A549 (cell line): ENCODE measurements at places on chromosomes 12 and 14. TPM values are rescaled to one million over a fixed set of nuclear protein-coding genes. Genes with fewer than 3 reads are reported as not detected.

DNA sequence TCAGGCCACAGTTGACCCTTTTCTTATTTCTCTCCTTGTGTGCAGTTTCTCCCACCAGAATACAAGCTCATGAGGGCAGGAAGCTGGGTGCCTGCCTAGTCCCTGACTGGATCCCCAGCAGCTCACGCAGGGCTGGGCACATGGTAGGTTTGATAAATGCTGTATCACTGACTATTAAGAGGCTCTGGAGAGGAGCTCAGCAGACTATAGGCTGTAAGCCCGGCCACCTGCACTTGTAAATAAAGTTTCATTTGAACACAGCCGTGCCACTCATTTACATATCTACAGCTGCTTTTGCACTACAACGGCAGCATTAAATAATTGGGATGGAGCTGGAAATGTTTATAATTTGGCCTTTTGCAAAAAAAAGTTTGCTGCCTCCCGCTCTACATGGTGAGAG is 32.0 kb downstream of the CHGA start:
- DNase-seq = no peak

DNA sequence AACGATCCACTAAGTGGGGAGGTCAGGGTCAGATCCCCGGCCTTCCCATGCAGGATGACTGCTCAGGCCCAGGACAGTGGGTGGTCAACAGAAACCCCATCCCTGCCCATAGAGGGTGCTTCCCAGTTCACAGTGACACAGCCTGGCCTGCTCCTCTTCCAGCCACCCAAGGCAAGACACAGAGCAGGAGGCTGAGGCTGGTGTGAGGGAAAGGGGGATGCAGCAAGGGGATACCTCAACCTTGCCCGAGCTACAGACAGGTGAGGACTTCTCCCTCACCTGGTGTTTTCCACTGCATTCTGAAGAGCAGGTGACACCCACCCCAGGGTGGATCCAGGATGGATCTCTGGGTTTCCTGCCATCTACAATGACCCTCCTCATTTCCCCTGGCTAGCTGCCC is 106.7 kb downstream of the KIF26A start:
- no peak for DNase-seq

DNA sequence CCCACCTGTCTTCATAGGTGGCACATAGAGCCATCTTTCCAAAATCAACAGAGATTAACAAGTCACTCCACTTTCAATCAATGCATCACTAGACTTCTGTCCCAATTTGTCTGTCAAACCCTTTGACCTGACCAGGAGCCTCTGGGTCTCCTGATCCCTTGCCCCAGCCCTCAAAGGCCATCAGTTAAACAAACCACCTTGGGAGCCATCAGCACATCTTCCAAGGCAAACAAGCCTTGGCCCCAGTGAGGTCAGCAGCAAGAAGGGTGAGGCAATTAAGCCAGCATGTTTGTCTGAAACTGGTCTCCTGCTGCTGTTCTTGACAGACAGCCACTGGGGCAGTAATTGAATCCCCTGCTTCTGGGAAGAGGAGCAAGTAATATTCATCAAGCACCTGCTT is 742.8 kb upstream of the TBX3 start:
- no peak for DNase-seq

The TMTC3 gene
- polyA plus RNA-seq = 10.8 to 12.0 TPM (median 11.5 TPM) in 3 replicates

- no peak for DNase-seq
These were observed 1337.6 kb downstream of the LRFN5 start for GRCh38 chr14:42944284-42944683.

- no peak for DNase-seq
These were observed 130.2 kb upstream of the HMGA2 start for GRCh38 chr12:65694130-65694529.

GRCh38 chr12:105504286-105504685 is 173.8 kb downstream of the C12orf75 start:
- DNase-seq = no peak

GRCh38 chr12:100279607-100280244 is 12.7 kb downstream of the SCYL2 start:
- DNase-seq = no peak

GRCh38 chr12:9651265-9651729 is 18.2 kb upstream of the CLEC2D start:
- no peak for DNase-seq

The MYF5 gene
- not detected in 3 replicates for polyA plus RNA-seq

The SMIM41 gene
- not detected in 3 replicates for polyA plus RNA-seq

GRCh38 chr12:95658386-95658785 is 107.1 kb upstream of the USP44 start:
- DNase-seq = no peak

- no peak for DNase-seq
These were observed 7.7 kb upstream of the PPP1R13B start for GRCh38 chr14:103854822-103855733.

The TMEM52B gene
- polyA plus RNA-seq = 0.05 to 0.08 TPM (median 0.05 TPM) in 3 replicates

GRCh38 chr12:67450441-67450840 is 181.3 kb downstream of the CAND1 start:
- no peak for DNase-seq

The RASAL1 gene
- polyA plus RNA-seq = 0.18 to 0.30 TPM (median 0.30 TPM) in 3 replicates

DNA sequence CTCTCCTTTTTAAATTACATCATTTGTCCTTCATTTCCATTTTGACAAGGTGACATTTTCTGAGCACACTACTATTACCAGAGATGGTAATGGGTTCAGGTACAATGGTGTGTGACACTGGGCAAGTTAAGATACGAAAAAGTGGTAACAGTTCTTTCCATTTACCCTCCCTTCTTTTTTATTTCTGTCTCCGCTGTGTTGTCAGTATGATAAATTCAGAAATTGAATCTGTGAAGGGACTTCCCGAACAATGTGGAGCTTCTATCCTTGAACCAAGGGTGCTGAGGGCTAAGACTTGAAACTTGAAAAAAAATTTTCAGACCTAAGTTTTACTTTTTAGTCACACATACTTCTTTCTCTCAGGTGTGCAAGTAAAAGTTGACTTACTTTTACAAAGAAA is 103.7 kb downstream of the ERC1 start:
- no peak for DNase-seq

DNA sequence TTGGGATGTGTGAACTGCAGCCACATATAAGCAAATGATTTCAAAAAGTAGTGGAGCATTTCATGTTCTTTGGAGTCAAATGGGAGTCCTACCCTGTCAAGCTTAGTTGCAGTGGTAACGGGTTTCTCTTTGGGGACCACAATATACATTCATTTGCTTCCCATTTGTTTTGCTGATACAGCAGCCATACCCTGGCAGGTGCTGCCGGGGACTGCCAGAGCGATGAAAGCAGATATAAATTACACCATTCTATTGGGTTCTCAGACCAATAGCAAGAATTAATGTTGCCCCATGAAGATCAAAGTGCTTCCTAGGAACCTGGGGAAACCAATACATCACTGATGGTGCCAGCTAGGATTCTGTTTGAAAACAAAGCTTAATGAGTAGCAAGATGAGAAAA is 1621.5 kb upstream of the FLRT2 start:
- DNase-seq = no peak

The E2F7 gene
- polyA plus RNA-seq = 4.1 to 5.4 TPM (median 5.0 TPM) in 3 replicates

DNA sequence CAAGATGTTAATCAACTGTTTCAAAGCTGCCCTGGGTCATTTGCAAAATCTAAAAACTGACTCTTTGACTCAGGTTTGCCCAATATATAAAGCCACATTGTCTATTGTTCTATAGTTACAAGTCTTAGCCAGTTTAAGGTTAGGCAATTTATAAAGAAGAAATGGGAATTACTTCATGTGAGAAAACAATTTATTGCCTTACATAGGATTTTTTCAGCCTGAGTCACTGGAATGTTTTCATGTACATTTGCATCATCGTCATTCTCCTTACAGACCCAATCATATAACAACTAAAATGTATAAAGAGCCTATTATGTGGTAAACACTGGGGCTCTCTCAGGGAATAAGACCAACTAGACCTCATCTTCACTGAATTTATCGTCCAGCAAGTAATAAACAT is 100.3 kb upstream of the PLEKHG7 start:
- DNase-seq = no peak

DNA sequence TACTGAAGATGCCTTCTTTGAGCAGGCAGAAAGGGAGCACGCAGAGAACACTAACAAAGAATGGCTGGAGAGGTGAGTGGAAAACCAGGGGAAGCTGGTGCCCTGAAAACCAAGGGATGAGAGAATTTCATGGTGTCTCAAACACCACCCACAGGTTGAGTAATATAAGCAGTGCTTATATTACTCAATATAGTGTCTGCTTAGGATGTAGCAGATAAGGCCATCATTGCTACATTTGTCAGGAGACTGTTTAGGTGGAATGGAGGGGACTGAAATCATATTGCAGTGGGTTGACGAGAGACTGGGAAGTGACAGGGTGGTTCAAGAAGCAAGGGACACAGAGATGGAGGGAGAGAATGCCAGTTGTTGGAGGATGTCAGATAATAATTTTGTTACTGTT is 20.6 kb downstream of the PKP2 start:
- no peak for DNase-seq

The MAP1LC3B2 gene
- 1.4 to 2.9 TPM (median 2.1 TPM) in 3 replicates for polyA plus RNA-seq

DNA sequence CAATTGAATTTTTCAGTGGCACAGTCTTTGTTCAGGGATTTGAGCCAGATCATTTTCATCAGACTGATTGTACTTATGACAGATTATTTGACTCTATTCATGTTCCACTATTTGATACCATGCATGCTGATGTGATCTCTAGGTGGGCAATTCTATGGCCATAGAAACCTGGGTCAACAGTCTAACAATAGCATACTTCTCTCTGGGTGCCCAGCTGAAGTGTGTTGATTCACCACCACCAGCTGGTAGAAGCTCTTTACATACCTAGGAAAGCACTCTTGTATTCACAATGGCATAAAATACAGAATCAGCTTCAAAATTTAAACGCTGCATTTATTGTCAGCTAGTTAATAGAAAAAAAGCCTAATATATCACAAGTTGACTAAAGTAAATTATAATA is 90.2 kb upstream of the TMTC2 start:
- DNase-seq = no peak

The GOLT1B gene
- polyA plus RNA-seq = 80.4 to 107 TPM (median 95.4 TPM) in 3 replicates

DNA sequence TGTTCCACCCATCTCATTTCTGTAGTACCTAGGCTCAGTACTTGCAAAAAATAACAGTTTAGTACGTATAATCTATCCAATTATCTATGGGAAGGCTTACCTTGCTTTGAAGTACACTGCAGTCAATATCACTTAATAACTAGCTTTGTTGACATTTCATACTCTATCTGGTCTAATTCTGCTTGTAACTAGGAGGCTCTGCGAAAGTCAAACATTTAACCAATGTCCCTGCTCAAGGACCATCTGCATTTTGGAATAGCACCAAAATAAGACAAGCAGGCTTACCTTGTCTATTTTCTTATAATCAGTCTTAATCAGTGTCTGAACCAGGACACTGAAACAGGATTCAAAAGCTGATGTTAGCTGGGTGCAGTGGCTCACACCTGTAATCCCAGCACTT is 39.9 kb downstream of the SLC25A47 start:
- DNase-seq = no peak

DNA sequence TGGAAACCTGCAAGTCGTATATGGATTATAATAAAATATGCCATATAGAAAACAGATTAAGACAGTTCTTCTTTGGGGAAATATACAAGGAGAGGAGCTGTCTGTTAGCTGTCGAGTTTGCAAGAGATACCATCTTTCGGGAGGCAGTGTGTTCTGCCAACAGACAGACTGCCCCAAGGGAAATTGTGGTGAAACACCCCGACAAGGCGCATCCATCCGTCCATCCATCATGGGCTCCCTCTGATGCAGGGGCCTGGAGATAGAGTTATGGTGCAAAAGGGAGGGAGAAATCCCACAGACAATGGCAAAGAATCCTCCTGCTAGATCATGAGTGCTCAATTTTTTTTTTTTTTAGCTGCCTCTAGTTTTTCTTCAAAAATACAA is 156.3 kb downstream of the DPF3 start:
- DNase-seq = no peak

GRCh38 chr12:81221681-81222080 is 143.8 kb downstream of the ACSS3 start:
- DNase-seq = no peak

- DNase-seq = no peak
These were observed 68.5 kb upstream of the BEGAIN start for GRCh38 chr14:100655741-100656085.

The DAO gene
- not detected in 3 replicates for polyA plus RNA-seq

GRCh38 chr12:124668602-124669001 is 101.2 kb upstream of the NCOR2 start:
- DNase-seq = no peak

DNA sequence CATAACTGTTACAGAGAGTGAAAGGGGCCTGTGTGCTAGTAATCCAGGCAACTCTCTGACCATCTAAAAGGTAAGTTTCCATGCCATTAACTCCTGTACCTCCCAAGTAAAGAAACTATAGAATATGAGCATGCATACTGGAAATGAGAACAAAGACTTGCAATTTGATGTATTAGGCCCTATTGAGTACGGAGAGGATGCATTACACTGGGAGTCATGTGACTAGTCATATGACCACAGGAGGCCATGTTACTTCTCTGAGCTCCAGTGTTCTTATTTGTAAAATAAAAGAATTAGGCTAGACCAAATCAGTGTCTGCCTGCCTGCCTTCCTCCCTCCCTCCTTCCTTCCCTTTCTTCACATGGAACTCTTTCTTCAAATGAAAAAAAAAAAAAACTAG is 440.1 kb upstream of the CCDC196 start:
- DNase-seq = no peak

- peak; percentile 50 for DNase-seq
These were observed 19.9 kb downstream of the CDKN1B start for GRCh38 chr12:12736759-12737676.

DNA sequence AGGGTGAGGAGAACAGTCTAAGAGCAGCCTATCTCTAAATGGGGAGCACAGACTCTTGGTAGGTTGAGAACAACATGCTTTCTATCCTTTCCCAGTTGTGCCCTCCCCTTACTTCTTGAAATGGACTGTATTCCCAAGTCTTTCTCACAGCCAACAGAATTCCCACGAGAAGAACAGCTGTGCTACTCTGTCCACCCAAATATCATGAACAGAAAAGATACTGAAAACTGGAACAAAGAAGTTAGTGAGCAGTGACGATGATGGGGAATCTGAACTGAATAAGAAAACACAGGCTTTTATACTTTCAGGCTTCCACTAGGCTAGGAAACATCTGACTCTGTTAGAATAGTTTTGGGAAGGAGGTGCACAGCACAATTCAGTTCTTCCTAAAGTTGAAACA is 3.4 kb downstream of the NACA start:
- no peak for DNase-seq

GRCh38 chr12:28129031-28129430 is 61.2 kb upstream of the CCDC91 start:
- DNase-seq = no peak

The B3GNT4 gene
- polyA plus RNA-seq = 0.55 to 1.2 TPM (median 0.73 TPM) in 3 replicates
